ENCODE measurements at places on chromosomes 1 and 21. TPM values are rescaled to one million over a fixed set of nuclear protein-coding genes. Genes with fewer than 3 reads are reported as not detected.

The ACKR1 gene
- not detected for total RNA-seq

The IL23R gene
- 1.2 TPM for total RNA-seq

The DTL gene
- 92.0 TPM for total RNA-seq

The TFF3 gene
- total RNA-seq: not detected

The S100A8 gene
- not detected for total RNA-seq

The FCRL4 gene
- not detected for total RNA-seq

The FAM78B gene
- 0.20 TPM for total RNA-seq

DNA sequence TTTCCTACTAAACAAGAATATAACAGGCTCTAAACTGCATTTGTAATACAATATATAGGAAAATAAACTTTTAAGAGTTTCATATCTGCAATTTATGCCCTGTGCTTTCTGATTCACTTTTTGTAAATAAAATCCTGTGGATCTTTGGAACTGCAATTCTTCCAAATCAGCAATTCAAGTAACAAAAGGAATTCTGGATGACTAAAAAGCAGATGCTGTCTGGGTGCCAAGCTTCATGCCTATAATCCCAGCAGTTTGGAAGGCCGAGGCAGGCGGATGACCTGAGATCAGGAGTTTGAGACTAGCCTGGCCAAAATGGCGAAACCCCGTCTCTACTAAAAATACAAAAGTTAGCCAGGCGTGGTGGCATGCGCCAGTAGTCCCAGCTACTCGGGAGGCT is 6.3 kb downstream of the NME7 start:
- peaks cover 10% of the 10 kb centered on the region for H3K36me3 ChIP-seq
- no peak overlapping the region for H3K4me3 ChIP-seq
- H3K4me1 ChIP-seq: peaks cover 26% of the 10 kb centered on the region
- no peak overlapping the region for H3K27ac ChIP-seq
- DNase-seq: no peak
- H3K27me3 ChIP-seq: no peaks in the 10 kb centered on the region

DNA sequence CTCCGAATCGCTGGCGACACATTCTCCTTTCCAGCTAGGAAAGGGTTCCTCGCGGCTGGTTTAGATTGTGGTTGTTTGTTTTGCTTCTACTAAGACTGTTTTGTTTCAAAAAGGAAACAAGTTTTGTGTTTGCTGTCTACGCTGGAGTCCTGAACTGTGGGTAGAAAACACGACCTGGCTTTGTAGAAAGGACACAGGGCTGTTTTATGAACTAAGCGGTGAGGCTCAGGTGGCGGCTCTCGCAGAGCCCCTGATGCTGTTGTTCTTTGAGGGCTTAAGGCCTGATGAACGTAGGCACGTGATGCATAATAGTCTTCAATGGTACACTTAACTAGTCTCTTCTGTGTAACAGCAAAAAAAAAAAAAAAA is 27.0 kb upstream of the FHAD1 start:
- peaks cover 5% of the 10 kb centered on the region for H3K4me1 ChIP-seq
- no peak overlapping the region for H3K27ac ChIP-seq
- no peaks in the 10 kb centered on the region for H3K36me3 ChIP-seq
- no peak for DNase-seq
- peaks cover 17% of the 10 kb centered on the region for H3K27me3 ChIP-seq
- no peak overlapping the region for H3K4me3 ChIP-seq

DNA sequence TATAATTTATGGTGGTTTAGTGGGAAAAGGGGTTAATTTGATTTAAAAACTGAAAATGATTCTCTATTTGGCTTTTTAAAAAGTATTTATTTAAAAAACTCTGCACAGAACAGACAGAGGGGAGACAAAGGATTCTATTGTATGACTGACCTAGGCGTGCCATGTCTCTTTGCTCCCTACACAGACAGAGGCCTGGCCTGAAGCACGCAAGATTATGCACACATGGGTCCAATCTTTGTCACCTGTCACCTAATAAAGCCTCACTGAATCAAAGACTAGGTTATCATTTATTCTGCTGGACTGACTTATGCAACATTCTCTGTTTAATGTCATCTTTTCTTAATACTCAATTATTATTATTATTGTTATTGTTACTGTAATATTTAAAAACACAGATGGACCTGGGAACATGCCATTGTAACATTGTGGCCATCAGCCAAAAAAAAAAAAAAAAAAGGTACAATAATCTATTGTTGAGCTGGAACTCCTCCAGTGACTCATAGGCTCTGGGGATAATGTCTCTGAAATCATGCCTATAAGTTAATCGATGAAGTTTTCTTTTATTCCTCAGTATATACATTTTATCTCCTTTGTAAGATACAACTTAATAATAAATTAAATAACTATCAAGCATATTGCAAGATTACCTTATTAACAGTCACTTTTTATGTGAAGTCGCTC is 112.1 kb downstream of the RUNX1 start:
- H3K27me3 ChIP-seq: no peaks in the 10 kb centered on the region
- DNase-seq: no peak
- no peaks in the 10 kb centered on the region for H3K36me3 ChIP-seq

- H3K36me3 ChIP-seq: peaks cover 10% of the 10 kb centered on the region
- no peak for DNase-seq
- H3K27me3 ChIP-seq: no peaks in the 10 kb centered on the region
- no peak overlapping the region for H3K4me3 ChIP-seq
- peaks cover 83% of the 10 kb centered on the region for H3K4me1 ChIP-seq
- peak overlapping the region; percentile 75 for H3K27ac ChIP-seq
Observed at GRCh38 chr1:19442154-19443096, 42.9 kb downstream of the CAPZB start.

DNA sequence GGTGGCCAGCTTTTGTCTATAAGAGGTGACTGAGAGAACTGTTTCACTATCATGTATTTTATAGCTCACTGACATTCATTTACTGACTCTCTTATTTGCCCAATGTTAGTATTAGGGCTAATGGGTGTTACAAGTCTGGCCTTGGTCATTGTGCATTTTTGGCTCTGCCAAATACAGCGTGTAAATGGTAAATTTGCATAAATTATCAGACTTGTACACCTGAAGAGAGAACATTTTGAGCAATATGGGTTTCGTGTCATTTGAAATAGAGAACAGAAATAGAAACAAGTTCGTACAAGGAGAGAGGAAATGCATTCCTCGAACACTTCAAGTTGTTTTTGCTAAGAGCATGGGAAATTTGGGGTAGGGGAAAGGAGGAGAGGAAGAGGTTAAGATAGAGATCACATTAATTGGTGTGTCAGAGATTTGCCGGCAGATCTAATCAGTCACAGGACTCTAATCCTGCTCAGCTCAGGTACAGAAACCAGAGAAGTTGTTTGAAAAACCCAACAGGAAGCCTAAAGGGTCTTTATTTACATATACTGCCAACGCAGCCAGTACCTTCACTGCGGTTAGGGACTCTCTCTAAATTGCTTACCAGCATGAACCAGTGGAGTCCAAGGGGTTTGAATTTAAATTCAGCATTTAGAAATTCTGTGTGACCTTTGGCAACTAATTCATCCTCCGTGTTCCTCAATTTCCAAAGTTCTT is 261.5 kb downstream of the GPATCH2 start:
- H3K4me1 ChIP-seq: no peaks in the 10 kb centered on the region
- no peak overlapping the region for H3K27ac ChIP-seq
- no peaks in the 10 kb centered on the region for H3K36me3 ChIP-seq

DNA sequence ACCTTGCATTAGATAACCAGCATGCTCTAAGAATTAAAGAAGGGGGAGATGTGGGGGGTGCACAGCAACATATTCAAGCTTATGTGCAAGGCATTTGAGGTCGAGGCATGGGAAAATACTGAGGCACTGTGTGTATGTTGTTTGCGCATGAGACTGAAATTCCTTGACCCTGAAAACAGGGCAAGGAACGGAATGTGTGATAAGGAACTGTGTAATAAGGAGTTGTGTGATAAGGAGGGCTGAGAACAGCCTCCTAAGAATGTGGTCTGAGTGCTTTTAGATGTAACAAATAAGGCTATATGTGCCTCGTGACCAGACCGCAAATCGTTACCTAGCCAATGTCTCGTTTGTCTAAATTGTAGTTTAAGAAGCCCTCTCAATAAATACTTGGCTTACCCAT is 26.5 kb upstream of the ITLN1 start:
- no peak for DNase-seq
- no peak overlapping the region for H3K27ac ChIP-seq
- no peak overlapping the region for H3K4me3 ChIP-seq
- H3K27me3 ChIP-seq: no peaks in the 10 kb centered on the region
- H3K36me3 ChIP-seq: no peaks in the 10 kb centered on the region

DNA sequence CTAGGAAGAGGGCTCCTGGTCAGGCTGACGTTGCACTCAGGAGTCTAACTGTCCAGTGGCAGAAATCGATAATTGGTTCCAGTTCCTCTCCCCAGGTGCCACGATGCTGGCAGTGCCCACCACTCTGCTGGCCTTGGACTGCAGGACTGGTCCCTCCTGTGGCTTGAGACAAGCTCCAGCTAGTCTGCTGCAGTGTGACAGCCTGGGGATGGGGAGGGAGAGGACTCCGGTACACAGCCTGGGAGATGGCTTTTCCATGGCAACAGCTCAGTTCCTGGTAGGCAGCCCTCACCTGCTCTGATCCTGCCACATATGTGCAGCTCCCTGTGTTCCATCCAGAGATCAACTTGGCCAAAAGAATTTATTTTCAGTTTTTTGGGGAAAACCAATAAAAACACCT is 239.3 kb downstream of the KCNJ6 start:
- H3K27ac ChIP-seq: no peak overlapping the region
- no peaks in the 10 kb centered on the region for H3K4me1 ChIP-seq
- H3K36me3 ChIP-seq: no peaks in the 10 kb centered on the region
- no peak overlapping the region for H3K4me3 ChIP-seq

GRCh38 chr1:4710592-4711415 is 56.4 kb downstream of the AJAP1 start:
- peaks cover 13% of the 10 kb centered on the region for H3K4me1 ChIP-seq
- H3K4me3 ChIP-seq: peak overlapping the region; percentile 55
- peak overlapping the region; percentile 9 for H3K27ac ChIP-seq
- peak; percentile 32 for DNase-seq

DNA sequence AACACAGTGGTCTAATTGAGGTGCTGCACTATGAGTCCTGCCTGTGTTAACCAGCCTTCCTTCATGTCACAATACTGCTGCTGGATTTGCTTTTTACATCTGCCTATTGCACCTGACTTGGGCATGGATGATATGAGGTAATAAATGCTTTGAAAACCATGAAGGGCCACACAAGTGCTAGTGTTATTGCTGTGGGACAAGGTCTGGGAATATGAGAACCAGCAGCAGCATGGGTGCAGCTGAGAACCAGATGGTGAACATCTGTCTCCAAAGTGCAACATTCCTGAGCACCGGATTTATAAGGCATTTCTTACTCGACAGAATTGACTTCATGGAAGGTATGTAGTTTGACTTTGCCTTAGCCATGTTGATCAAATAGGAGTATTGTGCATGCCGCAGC is 16.6 kb downstream of the TRIM45 start:
- H3K4me3 ChIP-seq: no peak overlapping the region
- H3K4me1 ChIP-seq: peaks cover 8% of the 10 kb centered on the region
- H3K36me3 ChIP-seq: peaks cover 62% of the 10 kb centered on the region
- no peak overlapping the region for H3K27ac ChIP-seq

GRCh38 chr1:197195100-197195499 is 48.6 kb upstream of the ASPM start:
- no peak overlapping the region for H3K27ac ChIP-seq
- H3K27me3 ChIP-seq: no peaks in the 10 kb centered on the region
- H3K4me1 ChIP-seq: peaks cover 42% of the 10 kb centered on the region
- DNase-seq: no peak
- H3K36me3 ChIP-seq: peaks cover 6% of the 10 kb centered on the region
- no peak overlapping the region for H3K4me3 ChIP-seq

DNA sequence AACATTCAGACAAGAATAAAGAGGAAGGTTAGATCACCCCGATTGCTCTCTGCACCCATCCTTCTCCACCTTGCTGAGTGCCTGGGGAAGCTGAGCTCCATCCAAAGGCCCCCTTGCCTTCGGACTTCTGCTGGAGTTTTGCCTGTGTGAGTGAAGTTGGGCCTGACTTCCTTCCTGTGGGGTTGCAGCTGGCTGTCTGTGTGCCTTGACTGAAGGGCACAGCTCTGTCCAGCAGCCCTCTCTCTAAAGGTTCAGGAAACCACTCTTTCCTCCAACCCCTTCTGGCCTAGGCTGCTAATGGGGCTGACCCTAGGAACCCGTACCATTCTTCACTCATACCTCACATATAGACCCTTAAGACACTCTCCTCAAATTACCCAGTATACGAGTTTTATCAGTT is 173.4 kb upstream of the HMCN1 start:
- H3K27ac ChIP-seq: peak overlapping the region; percentile 83
- no peaks in the 10 kb centered on the region for H3K27me3 ChIP-seq
- no peaks in the 10 kb centered on the region for H3K36me3 ChIP-seq
- H3K4me1 ChIP-seq: peaks cover 43% of the 10 kb centered on the region
- H3K4me3 ChIP-seq: no peak overlapping the region
- DNase-seq: no peak

DNA sequence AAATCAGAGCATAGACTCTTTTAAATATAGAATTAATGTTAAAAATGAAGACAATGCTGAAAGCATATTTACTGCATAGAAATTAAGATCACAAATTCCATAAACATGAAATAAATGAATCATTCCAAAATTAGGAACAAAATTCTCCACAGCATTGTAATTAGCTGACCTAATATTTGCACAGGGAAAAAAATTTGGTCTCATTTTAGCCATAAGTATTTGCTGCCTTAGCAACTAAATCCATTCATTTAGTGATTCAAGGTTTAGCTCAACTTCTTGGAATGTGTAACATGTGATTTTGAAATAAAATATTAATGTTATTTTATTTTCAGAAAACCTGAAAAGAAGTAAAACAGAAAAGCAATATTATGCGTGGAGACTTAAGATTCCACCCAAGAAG is 25.5 kb downstream of the ADAMTS5 start:
- H3K27me3 ChIP-seq: peaks cover under 1% of the 10 kb centered on the region
- DNase-seq: no peak
- H3K4me1 ChIP-seq: no peaks in the 10 kb centered on the region
- H3K36me3 ChIP-seq: no peaks in the 10 kb centered on the region
- no peak overlapping the region for H3K4me3 ChIP-seq
- H3K27ac ChIP-seq: no peak overlapping the region

DNA sequence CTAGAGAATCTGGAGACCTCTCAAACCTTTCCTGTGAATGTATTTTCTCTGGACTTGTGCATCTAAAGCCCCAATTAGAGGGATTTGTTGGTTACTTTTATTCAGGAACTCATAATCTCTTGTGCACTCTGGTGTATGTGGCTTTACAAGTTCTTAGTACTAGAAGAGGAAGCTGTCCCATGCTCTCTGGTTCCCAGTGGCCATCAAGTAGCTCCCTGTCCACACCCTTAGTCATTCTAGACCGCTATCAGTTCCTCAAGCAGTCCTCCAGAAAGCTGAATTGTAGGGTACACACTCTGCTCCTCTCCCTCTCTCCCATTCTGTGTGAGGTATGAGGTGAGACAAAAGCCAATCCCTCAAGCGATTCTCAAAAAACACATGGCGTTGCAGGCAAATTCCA is 470.3 kb downstream of the PTPRC start:
- H3K27ac ChIP-seq: no peak overlapping the region
- H3K27me3 ChIP-seq: no peaks in the 10 kb centered on the region
- H3K36me3 ChIP-seq: no peaks in the 10 kb centered on the region
- no peak overlapping the region for H3K4me3 ChIP-seq
- peaks cover 4% of the 10 kb centered on the region for H3K4me1 ChIP-seq

- no peak overlapping the region for H3K4me3 ChIP-seq
- H3K27me3 ChIP-seq: no peaks in the 10 kb centered on the region
- H3K36me3 ChIP-seq: peaks cover 4% of the 10 kb centered on the region
- no peak for DNase-seq
Observed at GRCh38 chr1:246271516-246271915, 235.6 kb downstream of the SMYD3 start.
